NCI-H2081 treated with DMSO at 0.1 percent for 48 hours (cell line): ENCODE measurements at places on chromosomes 4 and X.

GRCh38 chrX:19487520-19488200 lies 27.6 kb downstream of the MAP3K15 start:
- DNase-seq, result no peak

- no peak for DNase-seq
These were observed 38.8 kb upstream of the ADGRA3 start for GRCh38 chr4:22554670-22555069.

- no peak for DNase-seq
These were observed 41.3 kb upstream of the ATP6AP2 start for GRCh38 chrX:40539214-40540142.

DNA sequence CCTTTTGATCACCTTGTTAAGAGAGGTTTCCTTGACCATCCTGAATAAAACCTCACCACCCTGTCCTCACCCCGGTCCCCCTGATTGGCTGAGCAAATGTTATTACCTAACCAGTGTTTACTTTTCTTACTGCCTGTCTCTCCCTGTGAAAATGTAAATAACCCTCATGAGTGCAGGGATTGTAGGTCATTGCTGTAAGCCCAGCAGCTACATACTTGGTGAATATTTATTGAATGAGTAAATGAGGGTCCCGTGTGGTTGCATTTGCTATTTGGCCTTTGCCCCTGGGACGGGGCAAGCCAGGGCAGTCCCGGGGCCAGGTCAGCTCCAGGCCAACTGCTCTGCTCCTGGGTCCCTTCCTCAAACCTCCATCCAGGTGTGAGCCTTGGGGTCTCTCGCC lies 55.5 kb upstream of the CLCN4 start:
- no peak for DNase-seq

- no peak for DNase-seq
These were observed 149.5 kb downstream of the DHRSX start for GRCh38 chrX:2351321-2351720.

- DNase-seq, result no peak
These were observed 105.9 kb upstream of the DIAPH2 start for GRCh38 chrX:96578781-96579180.

- DNase-seq, result no peak
These were observed 5.9 kb downstream of the EMCN start for GRCh38 chr4:100511896-100512295.
